Activated CD4-positive, alpha-beta T cell treated with anti-CD3 and anti-CD28 coated beads, Interleukin-2, Interleukin-6, amounts not matched to agents 100 ng/mL and 50 ng/mL, durations not matched to agents 16 hours and 8 hours (primary cell): ENCODE measurements at places on chromosomes 7 and 10.

GRCh38 chr10:10213237-10213636, 804.4 kb upstream of the CELF2 start:
- DNase-seq = no peak

- DNase-seq = no peak
Measured at GRCh38 chr7:45151967-45152366, 5.6 kb upstream of the RAMP3 start.

- no peak for DNase-seq
Measured at GRCh38 chr10:5480162-5480941, 19.0 kb downstream of the CALML5 start.

GRCh38 chr10:593901-594457, 95.5 kb downstream of the DIP2C start:
- no peak for DNase-seq

GRCh38 chr10:8014649-8015048, 39.8 kb upstream of the GATA3 start:
- DNase-seq = no peak

DNA sequence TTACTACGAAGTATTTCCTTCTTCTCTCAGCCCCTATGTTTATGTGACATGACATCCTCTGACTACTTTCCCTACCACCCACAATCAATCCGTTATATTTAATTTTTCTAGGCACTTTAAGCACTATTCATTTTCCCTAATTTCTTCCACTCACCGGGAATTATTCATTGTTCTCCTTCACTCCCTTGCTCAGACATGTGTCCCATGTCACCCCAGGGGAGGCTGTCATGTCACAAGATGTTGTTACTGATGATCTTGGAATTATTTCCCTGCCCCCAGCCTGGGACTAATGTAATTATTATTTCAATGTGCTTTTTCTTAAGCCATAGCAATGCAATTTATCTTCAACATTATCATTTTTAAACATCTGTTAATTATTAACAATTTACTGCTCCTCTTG, 317.2 kb downstream of the PHF14 start:
- no peak for DNase-seq

GRCh38 chr10:97898429-97898828, 48.8 kb downstream of the GOLGA7B start:
- no peak for DNase-seq
